ENCODE measurements at places on chromosomes 6 and 20.

DNA sequence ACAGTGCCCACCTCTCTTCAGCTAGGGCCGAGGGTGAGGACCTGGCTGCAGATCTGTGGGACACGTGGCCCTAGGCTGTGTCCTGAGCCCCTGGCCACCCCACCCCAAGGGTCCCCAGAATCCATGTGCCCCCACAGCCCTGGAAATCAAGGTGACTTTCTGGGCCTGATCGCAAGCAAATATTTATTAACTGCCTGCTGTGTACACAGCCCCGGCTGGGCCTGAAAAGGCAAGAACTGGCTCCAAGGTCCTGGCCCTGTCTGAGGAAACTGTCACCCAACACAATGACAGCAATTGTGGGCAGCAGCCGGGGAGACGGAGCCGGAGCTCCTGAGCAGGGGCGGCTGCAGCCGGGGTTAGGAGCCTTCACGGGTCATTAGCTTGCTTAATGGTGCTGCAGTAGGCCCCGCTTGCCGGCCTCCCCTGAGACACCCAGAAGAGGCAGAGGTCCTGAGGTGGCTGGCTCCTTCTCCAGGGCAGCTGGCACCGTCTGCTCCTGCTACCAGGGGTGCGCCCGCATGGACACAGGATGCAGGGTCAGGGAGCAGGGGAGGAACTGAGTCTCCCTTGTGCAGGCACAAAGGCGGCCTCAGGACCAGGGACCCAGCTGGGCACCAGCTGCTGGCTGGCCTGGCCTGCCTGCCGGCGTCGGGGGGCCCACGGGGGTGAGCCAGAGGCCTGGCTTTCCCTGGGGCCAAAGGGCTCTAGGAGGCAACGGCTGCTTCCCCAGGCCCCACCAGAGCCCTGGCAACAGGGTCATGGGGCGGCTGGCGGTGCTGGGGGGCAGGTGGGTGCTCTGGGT is 24.1 kb downstream of the NPEPL1 start:
- DNase-seq = no peak

DNA sequence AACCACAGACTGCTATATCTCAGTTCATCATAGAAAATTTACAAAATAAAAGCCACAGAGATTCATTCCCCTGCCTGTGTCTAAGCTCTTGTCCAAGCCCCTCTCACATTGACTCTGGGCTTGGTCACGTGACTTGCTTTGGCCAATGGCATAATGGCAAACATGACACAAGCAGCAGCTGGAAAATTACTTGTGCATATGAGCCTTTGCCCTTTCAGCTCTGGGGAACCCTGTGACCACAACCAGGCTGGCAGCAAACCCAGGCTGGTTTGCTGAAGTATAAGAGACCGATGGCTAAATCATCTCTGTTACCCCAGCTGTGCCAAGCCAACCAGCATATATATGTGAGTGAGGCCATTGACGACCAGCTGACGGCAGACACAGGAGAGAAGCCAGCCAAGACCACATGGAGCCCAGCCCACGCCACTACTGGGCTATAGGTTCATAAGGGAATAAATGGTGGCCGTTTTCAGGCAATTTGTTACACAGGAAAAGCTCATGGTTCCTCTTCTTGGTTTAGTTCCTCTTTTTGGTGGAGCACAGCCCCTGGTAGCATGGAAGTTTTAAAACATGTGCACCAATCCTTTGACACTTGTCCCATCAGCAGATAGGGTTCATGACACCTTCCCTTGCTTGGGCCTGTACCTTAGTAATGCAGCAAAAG is 31.8 kb upstream of the RSPO4 start:
- DNase-seq = peak; percentile 6

DNA sequence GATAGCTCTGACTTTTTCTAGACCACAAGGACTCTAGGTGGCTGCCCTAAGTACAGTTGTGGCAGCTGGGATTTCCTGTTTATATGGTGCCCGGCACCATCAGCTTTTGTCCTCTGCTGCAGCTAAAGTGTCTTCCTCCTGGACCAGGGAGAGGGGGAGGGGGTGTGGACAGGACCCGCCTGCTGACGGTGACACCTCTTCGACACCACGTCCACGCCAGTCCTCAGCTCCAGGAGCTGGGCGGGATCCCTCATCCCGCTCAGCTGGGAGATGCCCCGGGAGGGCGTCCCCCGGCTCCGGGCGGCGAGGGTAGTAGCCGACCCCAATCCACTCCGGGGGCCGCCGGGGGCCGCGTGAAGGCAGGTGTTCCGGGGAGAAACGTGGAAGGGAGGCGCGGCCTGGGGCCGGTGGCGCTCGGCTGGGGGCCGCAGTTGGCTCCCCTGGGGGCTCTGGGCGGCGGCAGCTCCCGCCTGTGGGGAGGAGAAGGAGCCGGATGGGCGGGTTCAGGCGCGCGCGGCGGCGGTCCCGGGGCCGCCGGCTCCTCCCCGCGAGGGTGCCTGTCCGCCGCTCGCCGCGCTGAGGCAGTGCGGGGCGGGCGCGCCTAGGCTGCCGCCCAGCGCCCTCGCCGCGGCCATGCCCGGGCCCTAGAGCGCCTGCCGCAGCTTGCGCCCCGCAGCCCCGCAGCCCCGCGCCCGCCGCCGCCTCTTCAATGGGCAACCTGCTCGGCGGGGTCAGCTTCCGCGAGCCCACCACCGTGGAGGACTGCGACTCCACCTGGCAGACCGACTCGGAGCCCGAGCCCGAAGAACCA is at the start of gene OGFRL1:
OGFRL1 (plus strand) TSS at position 584 of the 811 bp plus-strand sequence; CDS start at position 710, 126 bp downstream.
- DNase-seq = peak; percentile 47

DNA sequence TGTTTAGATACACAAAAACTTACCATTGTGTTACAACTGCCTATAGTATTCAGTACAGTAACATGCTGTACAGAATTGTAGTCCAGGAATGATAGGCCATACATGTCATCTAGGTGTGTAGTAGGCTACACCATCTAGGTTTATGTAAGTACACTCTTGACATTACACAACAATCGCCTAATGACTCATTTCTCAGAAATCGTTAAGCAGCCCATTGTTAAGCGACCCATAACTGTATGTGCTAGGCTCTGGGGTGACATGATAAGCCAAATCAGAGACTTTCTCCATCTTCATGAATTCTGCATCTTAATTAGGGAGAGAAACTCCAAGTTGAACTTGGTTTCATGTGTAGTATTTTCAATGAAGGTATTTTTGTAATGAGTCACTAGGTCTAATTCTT is 17.2 kb downstream of the STK35 start:
- no peak for DNase-seq

DNA sequence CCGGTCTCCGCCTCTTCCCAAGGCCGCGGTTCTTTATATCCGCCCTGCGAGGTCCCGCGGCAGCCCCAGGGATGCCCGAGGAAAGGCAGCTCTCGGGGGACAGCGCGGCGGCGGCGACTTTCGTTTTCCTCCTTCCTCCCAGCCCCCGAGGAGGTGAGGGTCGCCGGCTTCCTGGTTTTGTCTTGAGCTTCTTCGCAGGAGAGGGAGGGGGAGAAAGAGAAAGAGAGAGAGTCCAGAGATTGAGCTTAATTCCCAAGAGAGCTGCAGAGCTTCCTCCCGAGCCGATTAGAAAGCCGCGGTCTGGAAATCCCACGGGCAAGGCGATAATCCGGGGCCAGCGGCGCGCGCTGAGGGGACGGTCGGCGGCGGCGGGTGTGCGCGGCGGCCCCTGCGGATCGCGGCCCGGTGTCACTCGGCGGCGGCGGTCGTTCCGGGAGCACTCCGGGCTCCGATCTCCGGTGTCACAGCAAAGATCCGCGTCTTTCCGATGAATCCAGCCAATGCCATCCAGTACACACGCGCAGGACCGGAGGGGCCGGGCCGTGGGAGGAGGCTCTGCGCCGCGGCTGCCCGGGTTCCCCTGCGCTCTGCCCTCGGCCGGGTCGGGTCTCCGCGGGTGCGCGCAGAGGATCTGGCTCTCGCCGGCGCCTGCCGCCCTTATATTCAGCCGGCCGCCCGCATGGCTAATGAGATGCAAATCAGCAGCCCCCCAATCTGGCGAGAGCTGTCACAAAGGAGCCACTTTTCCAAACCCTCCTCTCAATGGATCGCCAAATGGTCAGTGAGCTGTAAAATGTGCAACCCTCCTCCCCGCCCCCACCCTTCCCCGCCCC is at the start of gene DLL1:
DLL1 (minus strand) TSS at position 783 of the 833 bp plus-strand sequence. CDS start 939 bp downstream, outside the sequence.
- DNase-seq = no peak

GRCh38 chr6:163183806-163184205 is 230.7 kb upstream of the QKI start:
- no peak for DNase-seq

DNA sequence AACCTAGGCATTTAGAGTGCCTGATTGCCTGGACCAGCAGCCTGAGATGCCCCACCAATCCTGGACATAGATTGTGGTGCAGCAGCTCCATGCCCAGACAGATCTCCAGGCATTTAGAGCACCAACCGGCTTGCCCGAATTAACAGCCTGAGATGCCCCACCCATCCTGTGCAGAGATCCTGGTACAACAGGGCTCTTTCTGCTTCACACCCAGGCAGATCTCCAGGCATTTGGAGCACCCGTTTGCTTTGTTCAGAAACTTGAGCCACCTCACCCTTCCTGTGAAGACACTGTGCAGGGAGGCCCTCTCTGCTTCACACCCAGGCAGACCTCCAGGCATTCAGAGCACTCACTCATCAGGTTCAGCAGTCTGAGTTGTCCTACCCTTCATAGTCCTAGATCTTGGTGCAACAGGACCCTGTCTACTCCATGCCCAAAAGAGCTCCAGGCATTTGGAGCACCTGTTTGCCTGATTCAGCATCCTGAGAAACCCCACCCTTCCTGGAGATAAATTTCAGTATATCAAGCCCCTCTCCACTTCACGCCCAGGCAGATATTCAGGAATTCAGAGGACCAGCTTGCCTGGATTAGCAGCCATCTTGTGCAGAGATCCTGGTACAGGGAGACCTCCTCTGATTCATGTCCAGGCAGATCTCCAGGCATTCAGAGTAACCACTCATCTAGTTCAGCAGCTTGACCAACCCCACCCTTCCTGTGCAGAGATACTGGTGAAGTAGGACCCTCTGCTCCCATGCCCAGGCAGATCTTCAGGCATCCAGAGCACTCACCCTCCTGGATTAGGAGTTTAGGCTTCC is 189.2 kb upstream of the FERMT1 start:
- DNase-seq = no peak
